ENCODE measurements at places on chromosomes 5 and 9.

- no peak for DNase-seq
Measured at GRCh38 chr5:136030252-136030651, 1.5 kb downstream of the TGFBI start.

DNA sequence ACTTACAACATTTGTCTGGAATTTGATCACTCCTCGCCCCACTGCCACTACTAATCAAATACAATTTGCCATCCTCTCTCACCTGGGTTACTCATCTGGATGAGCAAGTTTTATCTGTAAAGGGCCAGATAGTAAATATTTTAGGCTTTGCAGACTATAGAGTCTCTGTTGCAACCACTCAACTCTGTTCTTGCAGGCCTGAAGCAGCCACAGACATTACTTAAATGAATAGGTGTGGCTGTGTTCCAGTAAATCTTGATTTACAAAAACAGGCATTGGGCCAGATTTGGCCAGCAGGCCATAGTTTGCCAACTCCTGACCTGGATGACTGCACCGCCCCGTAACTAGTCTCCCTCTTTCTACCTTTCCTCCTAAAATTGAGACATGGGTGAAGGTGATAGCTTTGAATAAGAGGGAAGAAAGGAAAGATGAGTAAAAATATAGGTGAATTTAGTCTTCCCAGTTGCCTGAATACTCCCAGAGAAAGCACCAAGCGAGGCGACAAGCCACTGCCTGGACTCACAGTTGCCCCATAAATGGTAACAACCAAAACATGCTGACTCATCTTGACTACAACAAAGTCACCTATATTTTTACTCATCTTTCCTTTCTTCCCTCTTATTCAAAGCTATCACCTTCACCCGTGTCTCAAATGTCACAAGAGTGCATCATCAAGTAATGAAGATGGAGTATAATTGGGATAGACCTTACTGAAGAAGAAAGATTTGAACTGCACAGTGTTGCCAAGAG, 32.5 kb upstream of the SCAMP1 start:
- DNase-seq, result no peak

DNA sequence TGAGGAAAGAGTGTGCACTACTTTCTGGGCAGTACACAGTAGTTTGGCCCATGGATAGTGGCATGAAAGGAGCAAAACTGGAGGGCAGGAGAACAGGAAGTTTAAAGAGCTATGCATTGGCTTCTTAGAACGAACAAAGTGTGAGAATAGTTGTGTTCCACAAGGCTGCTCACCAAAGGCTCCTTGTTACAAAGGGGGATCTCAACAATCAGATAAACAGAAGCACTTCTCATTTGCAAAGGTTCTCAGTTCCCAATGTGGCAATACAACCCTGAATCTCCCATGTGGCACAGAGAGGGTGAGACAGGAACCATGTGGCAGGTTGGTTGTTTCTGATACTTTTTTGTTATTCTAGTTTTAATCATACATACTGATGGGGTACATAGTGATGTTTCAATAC, 158.4 kb downstream of the CARTPT start:
- DNase-seq, result no peak

- no peak for DNase-seq
Measured at GRCh38 chr5:167816864-167817263, 474.6 kb upstream of the WWC1 start.
